SK-N-DZ (cell line): ENCODE measurements at places on chromosomes 12 and 14.

- DNase-seq: no peak
Measured at GRCh38 chr14:68666236-68666635, 126.6 kb downstream of the ZFP36L1 start.

DNA sequence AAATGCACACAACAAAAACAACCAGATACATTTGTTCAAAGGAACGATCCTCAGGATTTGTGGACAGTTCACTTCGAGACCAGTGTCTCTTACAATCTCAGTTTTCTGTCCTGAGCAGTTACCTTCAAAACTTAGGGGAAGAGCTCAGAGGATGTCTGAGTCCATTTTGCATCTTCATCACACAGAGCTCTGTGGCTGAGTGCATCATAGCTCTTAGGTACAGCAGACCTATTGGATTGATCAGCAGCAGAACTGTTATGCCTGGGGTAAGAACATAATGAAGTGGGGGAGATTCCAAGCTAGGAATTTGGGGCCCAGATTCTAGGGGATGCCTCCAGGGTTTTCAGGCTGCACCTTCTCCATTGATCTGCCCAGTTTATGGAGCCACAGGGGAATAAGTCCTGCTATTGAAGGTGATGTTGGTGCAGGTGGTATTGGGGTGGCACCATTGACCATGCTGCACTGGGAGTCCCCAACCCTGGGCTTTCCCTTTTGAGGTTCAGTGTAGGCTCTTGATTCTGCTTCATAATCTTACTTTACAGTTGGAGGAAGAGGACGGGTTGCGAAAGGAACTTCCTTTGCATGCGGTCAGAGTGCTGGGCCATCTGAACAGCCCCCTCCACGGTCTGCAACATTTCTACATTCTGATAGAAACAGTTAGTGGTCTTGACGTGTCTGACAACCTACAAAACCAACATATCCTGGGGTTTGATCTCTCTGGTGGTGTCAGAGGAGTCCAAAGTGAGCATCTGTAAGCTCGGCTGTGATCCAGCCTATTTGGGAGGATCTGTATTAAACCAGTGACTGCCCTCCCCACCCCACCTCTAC, 112.8 kb downstream of the CHST11 start:
- no peak for DNase-seq

DNA sequence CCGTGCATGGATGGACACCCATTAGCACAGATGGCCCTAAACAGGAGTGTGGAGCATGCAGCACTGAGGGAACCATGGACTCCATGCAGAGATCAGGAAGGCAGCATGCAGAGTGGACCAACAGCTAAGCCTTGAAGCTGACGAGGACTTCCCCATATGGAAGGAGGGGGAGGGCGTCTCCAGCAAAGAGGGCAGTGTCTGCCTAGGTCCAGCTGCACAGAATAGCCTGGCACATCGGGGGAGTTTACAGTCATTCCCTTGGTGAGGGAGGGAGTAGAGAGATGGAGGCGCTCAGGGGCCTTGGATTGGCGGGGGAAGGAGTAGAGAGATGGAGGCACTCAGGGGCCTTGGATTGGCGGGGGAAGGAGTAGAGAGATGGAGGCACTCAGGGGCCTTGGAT, 64.5 kb downstream of the ANKRD9 start:
- DNase-seq: no peak

DNA sequence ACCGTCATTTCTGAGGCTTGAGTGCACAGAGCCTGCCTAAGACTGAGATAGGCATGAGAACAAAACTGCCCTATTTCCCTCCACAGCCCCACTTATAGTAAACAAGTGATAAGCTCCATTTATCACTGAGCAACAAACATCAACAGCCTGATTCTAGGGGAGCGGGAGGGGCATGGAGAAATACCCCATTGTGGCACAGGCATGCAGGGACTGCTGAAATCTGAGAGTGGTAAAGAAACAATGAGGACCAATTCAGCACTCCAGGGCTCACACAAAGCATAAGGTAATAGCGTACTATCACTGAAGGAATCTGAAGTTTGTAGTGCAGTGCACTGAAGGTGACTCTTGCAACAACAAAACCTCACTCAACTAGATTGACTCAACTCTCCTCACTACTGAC, 186.7 kb downstream of the ANO2 start:
- no peak for DNase-seq

DNA sequence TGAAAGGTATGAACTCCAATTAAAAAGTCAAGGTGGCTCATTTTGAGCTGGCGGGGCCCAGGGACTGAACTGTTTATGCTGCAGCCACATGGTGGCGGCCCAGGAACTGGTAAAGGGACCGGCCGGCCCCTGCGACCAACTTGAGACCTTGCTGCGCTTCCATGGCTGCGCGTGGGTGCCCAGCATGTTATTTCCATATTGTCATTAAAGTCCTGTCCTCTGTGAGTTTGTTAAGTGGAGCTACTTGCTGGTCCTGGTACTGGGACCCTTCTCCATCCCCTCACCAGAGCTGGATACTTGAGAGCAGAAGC, 62.3 kb downstream of the BEGAIN start:
- no peak for DNase-seq

DNA sequence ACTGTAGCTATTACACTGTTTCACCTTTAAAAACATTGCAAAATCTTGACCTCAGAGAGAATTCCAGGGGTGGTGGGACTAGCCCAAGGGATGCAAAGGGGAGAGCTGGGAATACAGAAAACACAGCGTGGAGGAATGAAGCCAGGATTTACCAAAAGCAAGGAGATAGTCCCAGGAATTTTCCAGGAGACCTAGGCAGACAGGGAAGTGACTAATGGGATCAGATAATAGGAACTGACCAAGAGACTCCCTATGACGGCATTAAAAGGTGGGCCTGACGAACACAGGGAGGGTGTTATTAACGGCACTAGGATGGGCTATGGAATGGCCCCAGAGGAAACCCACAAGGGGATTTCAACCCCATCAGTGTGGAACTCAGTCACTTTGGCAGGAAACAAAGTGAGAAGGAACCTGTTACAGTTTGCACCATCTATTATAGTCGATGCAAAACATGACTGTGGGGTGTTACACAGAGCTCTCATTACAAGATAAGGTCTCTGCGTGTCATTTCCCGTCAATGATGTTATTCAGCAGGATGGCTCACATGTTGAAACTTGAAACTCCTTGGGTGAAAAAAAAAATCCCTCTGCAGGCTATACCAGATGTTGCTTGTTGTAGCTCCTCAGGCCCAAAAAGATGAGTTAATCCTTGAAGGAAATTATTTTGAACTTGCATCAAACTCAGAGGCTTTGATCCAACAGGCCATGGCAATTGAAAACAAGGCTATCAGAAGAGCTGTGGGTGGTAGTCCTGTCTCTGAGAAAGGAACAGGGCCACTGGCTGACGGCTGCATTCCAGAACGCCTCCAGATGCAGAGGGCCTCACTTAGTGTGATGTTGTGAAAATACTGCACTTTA, 58.7 kb downstream of the DRAM1 start:
- peak; percentile 25 for DNase-seq

GRCh38 chr14:64502456-64502855, 1.2 kb downstream of the ZBTB25 start:
- DNase-seq: peak; percentile 16

GRCh38 chr14:104830781-104831180, 29.9 kb downstream of the ZBTB42 start:
- DNase-seq: no peak

DNA sequence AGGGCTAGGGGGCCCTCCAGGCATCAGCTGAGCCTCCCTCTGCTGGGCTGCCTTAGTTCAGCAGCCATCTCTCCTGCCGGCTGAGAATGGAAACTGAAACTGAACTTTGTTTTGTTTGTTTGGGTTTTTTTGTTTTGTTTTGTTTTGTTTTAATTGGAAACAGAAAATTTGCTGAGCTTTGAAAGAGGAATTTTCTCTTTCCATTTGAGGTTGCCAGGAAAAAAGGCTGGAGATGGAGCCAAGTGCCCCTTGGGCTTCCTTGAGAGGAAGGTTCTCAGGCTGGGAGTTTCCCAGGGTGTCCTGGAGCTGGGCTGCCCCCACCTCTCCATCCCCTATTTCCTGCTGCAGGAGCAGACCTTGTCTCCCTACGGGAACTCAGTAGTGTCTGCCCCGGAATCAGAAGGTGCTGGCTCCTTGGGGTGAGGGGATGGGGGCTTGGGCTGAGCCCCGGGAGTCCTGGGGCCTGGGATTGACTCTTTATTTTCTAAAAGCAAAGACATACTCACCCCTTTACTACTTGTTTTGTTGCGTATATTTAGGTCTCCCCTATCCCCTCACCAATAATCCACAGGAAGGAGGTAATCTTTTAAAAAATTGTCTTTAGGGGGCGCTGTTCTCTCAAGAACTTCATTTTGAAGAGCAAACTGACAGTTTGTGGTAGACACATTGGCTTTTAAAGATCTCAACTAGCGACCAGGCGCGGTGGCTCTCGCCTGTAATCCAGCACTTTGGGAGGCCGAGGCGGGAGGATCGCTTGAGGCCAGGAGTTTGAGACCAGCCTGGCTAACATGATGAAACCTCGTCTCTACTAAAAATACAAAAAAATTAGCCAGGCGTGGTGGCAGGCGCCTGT, 21.3 kb upstream of the OASL start:
- DNase-seq: peak; percentile 26

GRCh38 chr12:60100852-60101251, 505.0 kb downstream of the SLC16A7 start:
- no peak for DNase-seq
